ENCODE measurements at places on chromosomes 11 and 22.

- DNase-seq, result no peak
Measured at GRCh38 chr22:50285568-50286229, 15.5 kb upstream of the MAPK11 start.

DNA sequence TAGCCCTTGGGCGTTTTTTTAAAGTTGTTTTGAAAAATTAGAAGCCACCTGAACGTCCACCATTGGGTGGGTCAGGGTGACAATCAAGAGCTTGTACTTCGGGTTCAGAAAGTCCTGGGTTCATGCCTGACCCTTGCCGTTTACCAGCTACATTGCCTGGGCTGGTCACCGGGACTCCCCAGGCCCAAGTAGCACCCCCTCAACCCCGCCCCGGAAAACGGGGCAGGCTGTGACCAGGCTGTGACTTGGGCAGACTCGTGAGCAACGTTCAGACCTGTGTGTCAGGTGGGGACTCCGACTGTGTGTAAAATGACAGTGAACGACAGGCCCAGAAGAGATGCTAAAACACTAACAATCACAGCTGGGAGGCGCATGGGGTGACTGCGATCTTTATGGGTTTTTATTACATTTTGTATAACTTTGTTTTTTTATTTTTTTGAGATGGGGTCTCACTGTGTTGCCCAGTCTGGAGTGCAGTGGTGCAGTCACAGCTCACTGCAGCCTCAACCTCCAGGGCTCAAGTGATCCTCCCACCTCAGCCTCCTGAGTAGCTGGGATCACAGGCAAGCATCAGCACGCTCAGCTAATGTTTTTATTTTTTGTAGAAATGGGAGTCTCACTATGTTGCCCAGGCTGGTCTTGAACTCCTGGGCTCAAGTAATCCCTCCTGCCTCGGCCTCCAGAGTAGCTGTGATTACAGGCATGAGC lies 56.8 kb downstream of the TRMU start:
- DNase-seq, result no peak

DNA sequence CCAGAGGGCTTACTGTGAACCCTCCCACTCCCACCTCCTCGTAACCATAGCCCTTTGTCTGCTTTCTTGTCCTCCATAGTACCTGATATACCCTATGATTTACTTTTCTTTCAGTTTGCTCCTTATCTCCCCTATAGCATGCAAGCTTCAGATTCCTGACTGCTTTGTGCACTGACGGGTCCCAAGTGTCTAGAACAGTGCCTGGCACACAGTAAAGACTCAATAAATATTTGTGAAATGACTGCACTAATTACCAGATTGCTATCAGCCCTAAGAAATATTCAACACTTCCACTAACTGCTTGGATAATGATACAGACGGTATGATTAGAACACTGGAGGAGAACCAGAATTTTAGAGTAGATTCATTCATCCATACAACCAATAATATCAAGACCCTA lies 33.0 kb downstream of the ISX start:
- no peak for DNase-seq

DNA sequence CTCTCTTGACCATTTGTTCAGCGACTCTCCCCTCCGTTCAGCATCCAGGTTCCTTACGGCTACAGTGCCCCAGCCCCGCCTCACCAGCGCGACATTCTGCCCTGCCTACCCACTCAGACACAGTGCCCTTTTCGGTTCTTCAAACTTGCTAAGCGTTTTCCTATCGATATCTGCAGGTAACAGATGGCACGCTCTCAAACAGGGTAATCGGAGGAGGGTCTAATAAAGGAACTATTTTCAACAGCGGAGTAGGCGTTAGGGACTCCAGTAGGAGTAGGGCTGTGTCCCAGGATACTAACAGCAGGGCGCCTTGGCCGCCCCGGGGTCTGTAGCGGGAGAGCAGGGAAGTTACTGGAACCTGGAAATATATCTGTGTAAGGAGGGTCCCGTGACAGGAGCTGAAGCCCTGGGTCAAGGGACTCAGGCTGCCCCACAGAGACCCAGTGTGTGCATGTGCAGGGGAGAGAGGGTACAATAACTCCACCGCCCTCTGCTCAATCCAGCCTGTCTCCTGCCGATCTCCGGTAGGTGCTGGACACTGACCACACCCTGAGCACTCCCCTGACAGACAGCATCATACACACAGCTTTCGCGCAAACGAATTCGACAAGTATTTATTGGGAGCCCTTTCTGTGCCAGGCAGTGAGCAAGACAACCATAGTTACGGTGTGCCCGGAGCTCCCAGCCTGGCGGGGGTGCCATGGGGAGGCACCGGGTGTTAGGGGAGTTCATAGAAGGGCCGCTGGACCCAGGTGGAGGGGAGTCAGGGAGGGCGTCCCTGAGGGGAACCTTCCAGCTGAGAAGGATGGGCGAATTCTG lies 2.1 kb downstream of the KLHL35 start:
- no peak for DNase-seq

- DNase-seq, result no peak
Measured at GRCh38 chr11:60926500-60926899, 2.2 kb downstream of the TMEM132A start.

- no peak for DNase-seq
Measured at GRCh38 chr11:118200901-118201680, 23.7 kb downstream of the JAML start.

DNA sequence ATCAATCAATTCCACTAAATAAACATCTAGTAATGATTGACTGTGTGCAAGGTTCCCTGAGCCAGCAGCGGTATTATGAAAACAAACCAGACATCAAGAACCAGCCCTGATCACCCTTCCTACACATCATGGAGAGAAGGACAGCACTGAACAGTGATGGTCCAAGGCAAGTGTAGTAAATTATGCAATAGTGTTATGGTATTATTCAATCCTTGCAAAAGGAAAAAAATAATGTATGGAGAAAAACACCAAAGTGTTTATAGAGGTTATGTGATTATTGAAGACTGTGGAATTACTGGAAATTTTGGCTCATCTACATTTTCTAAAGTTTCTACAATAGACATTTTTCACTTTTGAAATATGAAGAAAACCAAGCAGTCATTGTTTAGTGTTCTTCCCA lies 105.3 kb downstream of the RCN1 start:
- DNase-seq, result no peak

- DNase-seq, result no peak
Measured at GRCh38 chr22:43825651-43826050, 13.5 kb upstream of the EFCAB6 start.

DNA sequence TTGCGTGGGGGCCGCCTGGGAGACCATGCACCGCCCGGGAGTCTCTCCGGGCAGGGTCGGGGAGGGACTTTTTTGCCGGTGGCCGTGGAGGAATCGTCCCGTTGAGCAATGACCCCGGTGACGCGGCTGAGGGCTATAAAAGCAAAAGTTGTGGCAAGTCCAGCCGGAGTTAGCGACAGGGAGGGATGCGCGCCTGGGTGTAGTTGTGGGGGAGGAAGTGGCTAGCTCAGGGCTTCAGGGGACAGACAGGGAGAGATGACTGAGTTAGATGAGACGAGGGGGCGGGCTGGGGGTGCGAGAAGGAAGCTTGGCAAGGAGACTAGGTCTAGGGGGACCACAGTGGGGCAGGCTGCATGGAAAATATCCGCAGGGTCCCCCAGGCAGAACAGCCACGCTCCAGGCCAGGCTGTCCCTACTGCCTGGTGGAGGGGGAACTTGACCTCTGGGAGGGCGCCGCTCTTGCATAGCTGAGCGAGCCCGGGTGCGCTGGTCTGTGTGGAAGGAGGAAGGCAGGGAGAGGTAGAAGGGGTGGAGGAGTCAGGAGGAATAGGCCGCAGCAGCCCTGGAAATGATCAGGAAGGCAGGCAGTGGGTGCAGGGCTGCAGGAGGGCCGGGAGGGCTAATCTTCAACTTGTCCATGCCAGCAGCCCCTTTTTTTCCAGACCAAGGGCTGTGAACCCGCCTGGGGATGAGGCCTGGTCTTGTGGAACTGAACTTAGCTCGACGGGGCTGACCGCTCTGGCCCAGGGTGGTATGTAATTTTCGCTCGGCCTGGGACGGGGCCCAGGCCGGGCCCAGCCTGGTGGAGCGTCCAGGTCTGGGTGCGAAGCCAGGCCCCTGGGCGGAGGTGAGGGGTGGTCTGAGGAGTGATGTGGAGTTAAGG lies at the start of gene NEAT1:
Gene NEAT1 (plus strand): TSS at position 166 of the 883 bp plus-strand sequence.
- peak; percentile 92 for DNase-seq

- no peak for DNase-seq
Measured at GRCh38 chr11:75767228-75767572, 1.4 kb upstream of the DGAT2 start.

DNA sequence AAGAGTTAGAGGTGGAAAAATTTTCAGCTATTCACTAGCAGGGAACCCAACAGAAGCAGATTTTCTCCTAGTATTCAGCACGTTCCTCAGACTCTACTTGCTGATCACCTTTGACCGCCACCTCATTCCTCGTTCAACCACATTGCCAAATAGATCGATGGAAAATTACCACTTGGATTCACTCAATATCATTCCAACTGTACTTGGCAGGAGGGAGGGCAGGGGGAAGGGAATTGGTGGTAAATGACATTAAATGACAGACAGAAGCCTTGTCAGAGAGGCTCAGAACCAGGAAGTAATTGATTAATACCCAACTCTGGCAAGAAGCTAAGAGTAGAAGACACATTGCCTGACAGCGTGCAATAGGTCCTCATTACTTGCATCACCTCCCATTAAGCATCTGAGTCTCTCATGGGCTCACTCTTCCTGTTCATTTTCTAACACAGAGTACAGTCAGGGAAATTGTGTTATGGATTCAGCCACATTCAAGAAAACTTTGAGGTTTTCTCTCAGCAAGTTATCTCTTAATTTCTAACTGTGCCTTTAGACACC lies 240.5 kb upstream of the FAT3 start:
- DNase-seq, result no peak

GRCh38 chr22:29074276-29074772 lies 1.5 kb downstream of the KREMEN1 start:
- no peak for DNase-seq

DNA sequence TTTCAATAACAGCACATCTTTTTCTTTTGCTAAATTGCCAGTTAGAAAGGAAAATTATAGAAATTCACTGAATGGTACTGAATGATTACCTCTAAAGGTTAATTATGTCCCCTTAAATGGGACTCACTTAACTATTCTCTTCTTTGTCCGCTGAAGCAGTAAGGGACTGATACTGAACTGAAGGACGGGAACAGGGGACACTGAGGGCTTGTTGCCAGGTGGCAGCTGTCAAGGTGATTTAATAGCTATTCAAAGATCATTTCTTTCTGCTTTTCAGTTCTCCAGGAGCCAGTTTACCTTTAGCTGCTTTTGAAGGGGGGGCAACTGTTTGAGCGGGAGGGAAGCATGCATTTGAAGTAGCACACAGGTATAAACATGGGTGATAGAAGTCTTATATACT lies 325.4 kb upstream of the CCDC90B start:
- no peak for DNase-seq

DNA sequence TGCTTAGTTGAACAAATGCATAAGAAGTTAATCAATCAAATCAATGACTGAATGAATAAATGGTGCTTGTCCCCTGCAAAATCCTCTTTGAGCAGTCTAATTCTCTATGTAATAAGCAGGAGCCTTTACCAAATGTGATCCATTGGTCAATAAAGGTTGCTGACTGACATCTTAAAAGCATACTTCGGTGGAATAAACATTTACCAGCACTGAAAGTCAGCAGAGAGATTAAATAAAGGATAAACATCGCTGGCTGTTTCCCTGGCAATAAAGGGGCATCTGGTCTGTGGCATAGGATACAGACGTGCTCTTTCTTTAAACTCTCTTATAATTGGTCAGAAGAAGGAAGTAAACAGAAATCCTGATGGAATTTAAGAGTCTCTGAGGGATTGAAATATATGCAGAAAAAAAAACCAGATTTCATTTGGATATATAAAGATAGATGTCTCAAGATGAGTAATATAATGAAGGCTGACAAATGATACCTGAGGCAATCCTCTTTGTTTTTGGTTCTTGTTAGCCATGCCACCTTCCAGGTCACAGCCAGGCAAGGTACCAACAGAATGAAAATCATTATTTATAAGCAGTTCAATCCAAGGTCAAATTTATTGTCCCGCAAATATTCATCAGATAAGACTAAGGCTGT lies 578.4 kb upstream of the CCDC90B start:
- DNase-seq, result no peak

DNA sequence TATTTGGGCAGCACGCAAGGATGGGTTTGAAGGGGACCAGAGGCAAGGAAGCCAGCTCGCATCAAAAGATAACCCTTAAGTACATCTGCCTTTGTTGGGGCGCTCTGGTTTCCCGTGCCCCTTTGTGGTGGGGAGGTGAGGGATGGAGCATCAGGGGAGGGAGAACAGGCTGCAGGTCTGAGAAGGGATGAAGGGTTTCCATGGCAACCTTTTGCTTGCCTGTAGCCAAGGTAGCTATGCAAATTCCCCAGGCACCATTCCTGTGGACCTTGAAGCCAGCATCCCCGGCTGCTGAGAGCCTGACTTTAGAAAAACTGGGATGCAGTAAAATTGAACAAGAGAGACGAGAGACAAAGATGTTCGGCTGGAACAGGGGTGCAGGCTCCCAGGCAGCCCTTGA lies 75.7 kb downstream of the SEZ6L start:
- no peak for DNase-seq

DNA sequence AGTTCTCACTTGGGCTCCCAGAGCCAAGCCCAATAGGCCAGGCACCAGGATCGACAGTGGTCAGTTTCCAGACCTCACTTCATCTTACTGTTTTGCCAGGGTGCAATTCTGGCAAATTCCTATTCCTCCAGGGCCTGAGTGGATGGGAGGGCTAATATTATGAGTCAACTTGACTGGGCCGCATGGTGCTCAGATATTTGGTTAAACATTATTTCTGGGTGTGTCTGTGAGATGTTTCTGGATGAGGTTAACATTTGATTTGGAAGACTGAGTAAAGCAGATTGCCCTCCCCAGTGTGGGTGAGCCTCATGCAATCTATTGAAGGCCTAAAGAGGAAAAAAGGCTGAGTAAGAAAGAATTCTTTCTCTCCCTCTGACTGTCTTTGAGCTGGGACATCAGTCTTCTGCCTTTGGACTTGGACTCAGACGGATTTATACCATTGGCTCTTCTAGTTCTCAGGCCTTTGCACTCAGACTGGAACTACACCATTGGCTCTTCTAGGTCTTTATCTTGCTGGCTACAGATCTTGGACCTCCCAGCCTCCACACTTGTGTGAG lies 132.9 kb upstream of the ZBED5 start:
- peak; percentile 10 for DNase-seq

All from M059J (cell line).